ENCODE measurements at places on chromosomes 3 and 15. TPM values are rescaled to one million over a fixed set of nuclear protein-coding genes. Genes with fewer than 3 reads are reported as not detected.

DNA sequence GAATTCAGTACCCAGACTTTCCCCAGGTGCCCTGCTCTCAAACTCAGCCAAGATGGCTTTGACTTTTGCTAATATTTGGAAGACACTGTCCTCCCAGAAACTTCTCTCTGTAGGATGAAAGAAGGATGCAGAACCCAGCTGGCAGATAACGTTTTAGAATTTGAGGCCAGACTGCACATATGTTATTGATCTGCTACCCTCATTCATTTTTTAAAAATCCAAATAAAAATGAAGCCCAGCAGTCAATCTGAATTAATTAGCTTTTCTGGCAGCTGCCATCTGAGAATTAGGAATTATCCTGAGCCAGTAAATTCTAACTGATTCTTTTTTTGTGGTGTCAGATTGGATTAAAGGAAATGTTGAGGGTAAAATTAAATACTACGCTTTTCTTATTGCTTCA is 236.6 kb downstream of the PLCL2 start:
- H3K4me1 ChIP-seq, result no peaks in the 10 kb centered on the region
- H3K27me3 ChIP-seq, result no peaks in the 10 kb centered on the region
- H3K36me3 ChIP-seq, result no peaks in the 10 kb centered on the region
- no peak overlapping the region for H3K27ac ChIP-seq
- H3K4me3 ChIP-seq, result no peak overlapping the region
- DNase-seq, result no peak

Gene NPHP3
- 12.5 TPM for total RNA-seq

DNA sequence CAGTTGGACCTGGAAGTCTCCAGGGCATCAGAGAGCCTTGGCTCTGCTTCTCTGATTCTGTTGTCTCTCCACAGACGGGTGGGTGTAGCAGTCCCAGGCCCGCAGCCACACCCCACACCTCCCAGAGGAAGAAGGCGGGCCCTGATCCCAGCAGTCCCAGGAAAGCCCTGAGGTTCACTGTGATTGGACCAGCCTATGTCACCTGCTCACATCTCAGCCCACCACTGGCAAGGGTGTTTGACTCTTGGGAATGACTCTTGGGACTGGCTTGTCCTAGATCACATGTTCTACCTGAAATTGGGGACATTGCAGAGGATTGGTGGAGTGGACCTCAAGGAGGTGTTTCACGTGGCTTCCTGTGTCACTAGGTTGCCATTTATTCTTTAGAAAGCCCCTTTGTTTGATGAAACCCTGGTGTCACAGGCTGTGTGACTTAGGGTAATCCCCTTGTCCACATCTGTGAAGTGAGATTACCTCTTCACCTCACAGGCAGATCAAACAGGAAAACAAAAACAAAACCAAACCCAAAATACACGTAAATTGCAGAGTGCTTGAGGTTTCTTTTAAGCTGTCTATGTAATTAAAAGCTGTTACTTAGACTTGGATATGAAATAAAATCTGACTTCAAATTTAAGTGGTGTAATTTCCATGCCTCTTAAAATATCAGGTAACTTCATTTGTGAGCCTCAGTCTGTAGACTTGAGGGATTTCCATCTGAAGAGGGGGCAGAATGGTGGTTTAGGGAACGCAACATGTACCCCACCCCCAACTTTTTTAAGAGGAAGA is 26.7 kb downstream of the FLNB start:
- H3K27ac ChIP-seq, result no peak overlapping the region
- no peaks in the 10 kb centered on the region for H3K27me3 ChIP-seq
- no peaks in the 10 kb centered on the region for H3K36me3 ChIP-seq
- no peak for DNase-seq
- no peak overlapping the region for H3K4me3 ChIP-seq

Gene CFAP100
- not detected for total RNA-seq

Gene PLAAT1
- 0.55 TPM for total RNA-seq

DNA sequence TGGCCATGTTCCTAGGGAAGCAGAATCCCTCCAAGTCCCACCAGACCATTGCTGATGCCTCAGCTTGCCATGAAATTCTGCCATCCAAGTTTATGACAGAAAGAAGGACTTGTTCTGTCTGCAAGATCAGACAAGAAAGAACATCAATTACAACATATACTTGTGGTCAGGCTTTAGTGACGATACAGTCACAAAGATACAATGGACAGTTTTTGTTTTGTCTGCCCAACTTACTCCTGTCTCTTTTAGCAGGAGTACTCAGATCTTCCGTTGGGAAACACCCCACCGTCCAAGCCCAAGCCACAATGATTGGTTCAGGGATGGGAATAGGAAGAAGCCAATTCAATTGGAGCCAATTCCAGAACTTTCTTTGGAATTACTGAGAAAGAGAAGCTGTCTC is 15.7 kb downstream of the KLHL6 start:
- no peaks in the 10 kb centered on the region for H3K36me3 ChIP-seq
- no peaks in the 10 kb centered on the region for H3K27me3 ChIP-seq
- no peak for DNase-seq
- H3K4me1 ChIP-seq, result no peaks in the 10 kb centered on the region

DNA sequence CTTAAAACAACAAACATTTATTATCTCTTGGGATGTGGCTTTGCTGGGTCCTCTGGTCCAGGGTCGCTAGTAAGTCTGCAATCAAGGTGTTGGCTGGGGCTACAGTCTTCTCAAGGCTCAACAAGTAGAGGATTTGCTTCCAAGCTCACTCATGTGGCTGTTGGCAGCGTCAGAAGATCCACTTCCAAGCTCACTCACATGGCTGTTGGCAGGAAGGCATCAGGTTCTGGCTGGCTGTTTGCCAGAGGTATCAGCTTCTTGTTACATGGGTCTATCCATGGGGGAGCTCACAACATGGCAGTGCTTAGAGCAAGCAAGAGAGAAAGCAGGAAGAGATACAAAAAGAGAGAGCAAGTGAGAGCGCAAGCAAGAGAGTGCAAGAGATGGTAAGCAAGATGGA is 15.0 kb upstream of the BNC1 start:
- no peak for DNase-seq
- peaks cover 4% of the 10 kb centered on the region for H3K27me3 ChIP-seq
- no peak overlapping the region for H3K4me3 ChIP-seq
- no peaks in the 10 kb centered on the region for H3K36me3 ChIP-seq

Gene COLQ
- 0.38 TPM for total RNA-seq

All from pancreas (tissue), 10 donors.